ENCODE measurements at places on chromosomes 6 and 20. TPM values are rescaled to one million over a fixed set of nuclear protein-coding genes. Genes with fewer than 3 reads are reported as not detected.

CD164 gene
- 123 TPM for total RNA-seq

FUT9 gene
- total RNA-seq = not detected

PRR3 gene
- total RNA-seq = 3.8 TPM

KCNQ5 gene
- total RNA-seq = 1.6 TPM

BPIFB1 gene
- not detected for total RNA-seq

PPP1R16B gene
- 5.2 TPM for total RNA-seq

CYP39A1 gene
- 7.0 TPM for total RNA-seq

PRPH2 gene
- total RNA-seq = 0.42 TPM

ADGRB3 gene
- 5.8 TPM for total RNA-seq

Measured in esophagus muscularis mucosa (tissue), 4 donors.